ENCODE measurements at places on chromosomes 5 and 9. TPM values are rescaled to one million over a fixed set of nuclear protein-coding genes. Genes with fewer than 3 reads are reported as not detected.

GRCh38 chr5:132268769-132269551 is 11.5 kb downstream of the PDLIM4 start:
- DNase-seq: no peak

- no peak for DNase-seq
Measured at GRCh38 chr9:77810637-77811119, 162.6 kb upstream of the GNA14 start.

DNA sequence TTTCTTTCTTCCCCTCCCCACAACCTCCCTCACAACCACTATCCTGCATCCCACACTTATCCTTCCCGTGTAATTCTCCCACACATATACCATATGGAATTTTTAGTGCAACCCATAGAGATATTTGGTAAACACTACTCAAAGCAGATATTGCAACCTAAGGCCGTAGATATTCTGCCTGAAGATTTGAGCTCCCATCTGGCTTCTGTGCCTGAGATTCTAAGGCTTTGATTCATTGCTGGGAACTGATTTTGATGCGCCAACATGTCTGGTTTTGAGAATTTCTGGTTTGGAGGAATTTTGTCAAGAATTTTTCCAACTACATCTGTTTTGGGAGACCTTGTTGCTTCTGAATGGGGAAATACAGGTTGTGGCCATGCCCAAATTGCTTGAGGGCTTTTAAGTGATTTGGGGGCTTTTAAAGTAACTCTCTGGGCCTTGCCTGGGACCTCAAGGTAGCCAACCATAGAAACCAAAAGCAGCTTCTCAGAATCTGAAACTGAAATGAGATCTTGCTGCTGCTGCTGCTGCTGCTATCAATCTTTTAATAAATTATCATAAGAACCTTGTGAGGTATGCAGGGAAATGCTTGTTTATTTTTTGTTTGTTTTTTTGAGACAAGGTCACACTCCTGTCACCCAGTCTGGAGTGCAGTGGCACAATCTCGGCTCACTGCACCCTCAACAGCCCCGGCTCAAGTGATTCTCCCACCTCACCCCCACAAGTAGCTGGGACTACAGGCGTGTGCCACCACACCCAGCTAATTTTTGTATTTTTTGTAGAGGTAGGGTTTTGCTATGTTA is 36.2 kb downstream of the PLAC8L1 start:
- no peak for DNase-seq

The ANKRD55 gene
- total RNA-seq: 1.9 TPM

Data from sigmoid colon (tissue), 7 donors.